ENCODE measurements at places on chromosomes 4 and X.

GRCh38 chr4:2254665-2255500 is 7.0 kb downstream of the MXD4 start:
- no peak for DNase-seq

GRCh38 chr4:47074816-47075215 is 43.4 kb downstream of the GABRB1 start:
- no peak for DNase-seq

DNA sequence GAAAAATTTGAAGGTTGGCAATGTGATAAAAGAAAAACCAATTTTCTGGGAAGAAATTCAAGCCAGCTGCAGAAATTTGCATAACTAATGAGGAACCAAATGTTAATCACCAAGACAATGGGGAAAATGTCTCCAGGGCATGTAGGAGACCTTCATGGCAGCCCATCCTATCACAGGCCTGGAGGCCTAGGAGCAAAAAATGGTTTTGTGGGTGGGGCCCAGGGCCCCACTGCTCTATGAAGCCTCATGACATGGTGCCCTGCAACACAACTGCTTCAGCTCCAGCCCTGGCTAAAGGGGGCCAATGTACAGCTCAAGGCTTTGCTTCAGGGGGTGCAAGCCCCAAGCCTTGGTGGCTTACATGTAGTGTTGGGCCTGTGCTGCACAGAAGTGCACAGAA is 184.0 kb downstream of the TBCK start:
- DNase-seq = no peak

DNA sequence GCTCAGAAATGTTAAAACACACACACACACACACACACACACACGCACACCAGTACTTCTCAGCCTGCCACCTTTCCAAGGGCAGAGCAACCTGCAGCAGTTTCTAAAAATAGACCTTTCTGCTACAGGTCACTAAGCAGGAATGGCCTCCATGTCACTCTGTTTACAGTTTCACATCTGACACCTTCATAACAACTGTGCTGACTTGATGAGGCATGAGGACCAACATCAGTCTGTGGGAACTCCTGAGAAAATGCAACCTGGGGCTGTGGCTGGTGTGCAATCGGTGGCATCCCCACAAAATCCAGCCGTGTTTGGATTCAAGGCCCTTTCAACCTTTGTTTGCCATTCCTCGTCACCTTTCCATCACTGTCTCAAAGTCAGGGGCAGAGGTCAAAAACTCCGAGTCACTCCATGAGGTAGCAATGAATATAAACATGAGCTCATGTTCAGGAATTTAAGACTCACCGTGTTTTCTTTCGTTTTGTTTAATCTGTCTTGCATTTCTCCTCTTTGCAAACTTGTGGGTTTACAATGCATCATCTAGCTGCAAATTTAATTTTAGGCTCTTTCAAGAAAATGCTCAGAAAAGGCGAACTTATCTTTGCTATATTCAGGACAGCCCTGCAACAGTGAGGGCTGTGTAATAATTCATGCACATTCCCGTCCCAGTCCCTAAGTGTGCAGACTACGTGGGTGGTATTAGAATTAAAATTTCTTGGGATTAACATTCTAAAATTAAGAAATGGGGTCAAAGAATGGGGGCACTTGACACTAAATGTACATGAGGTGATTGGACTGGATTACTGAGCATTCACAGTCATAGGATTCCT is 135.3 kb downstream of the SHROOM3 start:
- peak; percentile 73 for DNase-seq

- DNase-seq = peak; percentile 39
Measured at GRCh38 chr4:155667568-155668511, 1.2 kb downstream of the GUCY1A1 start.

GRCh38 chr4:166862032-166862431 is 372.3 kb downstream of the SPOCK3 start:
- no peak for DNase-seq

- no peak for DNase-seq
Measured at GRCh38 chr4:122766950-122767349, 34.4 kb downstream of the BBS12 start.

- peak; percentile 19 for DNase-seq
Measured at GRCh38 chr4:120809518-120809917, 113.0 kb downstream of the PRDM5 start.

DNA sequence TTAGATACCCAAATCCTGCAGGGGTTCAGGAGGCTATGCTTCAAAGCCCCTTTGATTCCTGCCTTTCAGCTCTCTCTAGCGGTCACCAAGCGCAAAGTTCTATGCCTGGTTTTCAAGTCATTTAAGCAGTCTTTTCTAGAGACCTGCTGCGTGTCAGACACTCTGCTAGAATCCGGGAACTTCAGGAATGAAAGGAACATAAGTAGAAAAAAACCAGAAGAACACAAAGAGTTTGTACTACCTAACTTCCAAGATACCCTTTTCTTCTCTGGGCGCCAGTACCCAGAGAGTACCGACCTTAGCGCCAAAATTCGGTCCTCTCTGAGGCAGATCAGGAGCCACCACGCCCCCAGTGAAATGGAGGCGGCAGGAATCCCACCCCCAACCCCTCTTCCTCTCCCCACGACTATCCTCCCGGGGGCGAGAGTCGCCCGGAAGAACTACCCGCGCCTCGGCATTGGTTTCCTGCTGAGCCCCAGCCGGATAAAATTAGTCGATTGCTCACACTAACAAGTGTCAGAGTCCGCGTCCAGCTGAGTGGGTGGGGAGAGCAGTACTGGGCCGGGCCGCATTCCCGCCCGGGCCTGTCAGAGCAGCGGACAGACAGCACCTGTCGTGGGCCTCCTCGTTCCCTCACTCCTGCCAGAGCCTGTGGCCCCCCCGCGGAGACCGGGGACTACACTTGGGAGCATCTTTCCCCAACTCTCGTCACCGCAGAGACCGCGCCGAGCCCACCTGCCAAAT is 78.8 kb downstream of the RLIM start:
- DNase-seq = peak; percentile 63

- no peak for DNase-seq
Measured at GRCh38 chr4:150123087-150123486, 44.8 kb downstream of the DCLK2 start.

GRCh38 chr4:74541667-74542066 is 96.7 kb downstream of the AREG start:
- DNase-seq = no peak

DNA sequence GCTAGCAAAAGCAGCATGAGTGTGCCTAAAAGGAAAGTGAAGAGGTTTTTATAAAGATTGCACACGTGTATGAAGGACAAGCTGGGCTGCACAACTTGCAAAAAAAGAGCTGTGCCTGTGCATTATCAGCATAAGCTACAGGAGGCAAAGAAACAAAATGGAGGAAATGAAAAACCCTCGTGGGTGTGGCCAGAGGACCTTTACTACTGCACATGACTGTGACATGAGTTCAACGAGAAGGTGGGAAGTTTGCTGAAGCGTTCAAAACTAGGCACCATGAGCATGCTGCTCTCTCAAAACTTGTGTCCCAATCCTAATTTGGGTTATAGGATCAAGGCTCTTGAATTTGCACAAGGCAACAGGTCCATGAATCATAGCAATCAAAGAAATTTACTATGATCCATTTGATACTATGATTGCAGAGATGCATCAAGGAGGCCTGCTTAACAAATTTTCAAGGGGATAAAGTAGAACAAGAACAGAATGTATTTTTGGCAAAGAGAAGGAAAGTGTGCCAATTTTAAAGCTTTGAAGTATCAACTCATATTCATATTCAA is 38.1 kb upstream of the CXorf38 start:
- no peak for DNase-seq

All from cardiac fibroblast (primary cell).